ENCODE measurements at places on chromosomes 6 and 20.

DNA sequence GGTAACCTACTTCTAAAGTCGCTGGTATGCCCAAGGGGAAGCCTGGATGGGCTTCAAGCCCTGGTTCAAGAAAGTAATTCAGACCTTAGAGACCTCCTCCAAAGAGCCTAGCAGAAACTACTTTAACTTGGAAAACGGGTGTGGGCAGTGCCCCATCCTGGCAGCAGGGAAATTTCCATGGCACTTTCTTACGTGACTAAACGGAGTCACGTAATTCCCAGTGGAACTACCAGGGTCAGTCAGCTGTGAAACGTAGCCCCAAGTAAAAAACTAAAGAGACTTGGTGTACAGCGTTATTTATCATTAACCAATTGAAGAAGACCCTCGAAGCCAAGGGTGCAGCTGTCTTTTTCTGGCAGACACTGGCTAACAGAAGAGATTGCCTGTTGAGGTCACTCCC is 114.0 kb downstream of the RCAN2 start:
- no peak for DNase-seq

DNA sequence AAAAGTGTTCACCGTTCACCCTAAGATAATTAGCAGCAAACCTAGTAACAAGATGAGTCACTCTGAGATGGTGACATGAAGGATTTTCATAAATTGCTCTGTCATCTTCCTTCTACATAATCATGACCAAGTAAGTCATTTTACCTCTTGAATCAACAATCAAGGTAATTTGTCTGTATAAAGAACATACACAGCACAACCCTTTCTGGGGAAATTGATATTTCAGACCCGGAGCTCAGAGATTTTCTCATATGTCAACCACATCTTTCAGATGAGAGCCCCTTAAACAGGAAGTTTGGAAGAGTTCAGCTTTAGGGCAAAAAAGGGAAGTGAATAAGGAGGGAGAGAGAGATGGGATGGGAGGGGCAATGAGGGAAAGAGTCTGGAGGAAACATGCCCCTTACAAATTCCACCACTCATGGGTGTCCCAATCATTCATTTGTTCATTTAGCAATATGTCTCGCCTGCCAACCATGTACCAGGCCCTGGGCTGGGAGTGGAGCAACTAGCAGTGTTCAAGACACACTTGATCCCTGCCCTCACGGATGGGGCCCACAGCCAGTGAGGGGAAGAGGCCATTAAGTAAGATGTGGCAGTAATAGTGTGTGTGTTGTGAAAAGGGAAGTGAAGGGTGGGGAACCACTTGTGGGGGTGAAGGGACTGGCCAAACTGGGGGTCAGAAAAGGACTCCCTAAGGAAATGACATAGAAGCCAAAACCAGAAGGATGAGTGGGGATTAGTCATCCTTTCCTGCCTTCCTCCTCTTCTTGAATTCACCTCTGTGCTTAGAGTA is 190.9 kb downstream of the MAFB start:
- DNase-seq, result peak; percentile 86

- no peak for DNase-seq
Observed at GRCh38 chr6:24919056-24919892, 16.5 kb downstream of the RIPOR2 start.

DNA sequence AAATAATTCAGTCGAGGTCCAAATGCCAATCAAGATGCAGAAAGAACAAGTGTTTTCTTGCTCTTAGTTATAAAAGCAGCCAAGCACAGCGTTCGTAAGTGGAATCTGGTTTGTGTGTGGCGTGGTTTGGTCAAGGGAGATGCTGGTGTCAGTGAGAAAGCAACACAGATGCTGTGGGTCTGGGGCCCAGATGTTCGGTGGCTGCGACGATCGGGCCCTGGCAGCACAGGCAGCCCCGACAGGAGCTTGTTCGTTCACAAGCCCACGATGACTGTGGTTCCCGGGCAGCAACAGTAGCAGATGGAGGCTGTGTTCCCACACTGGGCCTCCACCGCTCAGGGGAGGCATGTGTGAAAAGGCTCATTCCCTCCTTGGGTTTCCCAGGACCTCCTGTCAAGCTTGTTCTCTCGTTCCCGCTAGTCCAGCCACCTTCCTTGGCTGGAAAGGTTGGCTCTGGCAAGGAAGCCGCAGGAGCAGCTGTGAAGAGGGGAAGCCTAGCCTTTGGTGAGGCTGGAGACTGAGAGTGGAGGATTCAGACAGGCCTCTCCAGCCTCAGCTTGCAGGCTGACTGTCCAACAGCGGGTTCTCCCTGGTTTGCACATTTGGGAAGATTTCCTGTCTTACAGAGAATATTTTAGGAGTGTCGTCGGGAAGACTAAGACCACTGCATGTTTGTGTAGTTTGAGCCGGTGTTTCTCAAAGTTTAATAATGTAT is 304.7 kb downstream of the QKI start:
- DNase-seq, result no peak

DNA sequence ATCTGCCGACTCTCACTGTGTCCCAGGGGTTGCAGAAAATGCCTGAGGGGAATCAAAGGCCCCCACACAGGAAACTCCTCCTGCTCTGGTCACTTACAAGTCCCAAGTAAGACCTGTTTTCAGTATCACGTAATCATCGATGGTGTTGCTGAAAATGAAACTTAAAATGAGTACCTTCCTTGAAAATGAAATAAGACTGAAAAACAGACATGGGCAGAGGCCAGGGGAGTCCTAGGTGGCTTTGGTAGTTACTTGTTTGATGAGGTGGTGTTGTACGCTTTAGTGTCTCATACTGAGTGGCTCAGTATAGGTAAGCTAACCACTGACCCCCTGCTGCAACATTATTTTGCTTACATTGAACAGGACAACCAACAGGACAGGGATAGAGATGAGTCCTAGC is 43.0 kb upstream of the SYNCRIP start:
- DNase-seq, result no peak

DNA sequence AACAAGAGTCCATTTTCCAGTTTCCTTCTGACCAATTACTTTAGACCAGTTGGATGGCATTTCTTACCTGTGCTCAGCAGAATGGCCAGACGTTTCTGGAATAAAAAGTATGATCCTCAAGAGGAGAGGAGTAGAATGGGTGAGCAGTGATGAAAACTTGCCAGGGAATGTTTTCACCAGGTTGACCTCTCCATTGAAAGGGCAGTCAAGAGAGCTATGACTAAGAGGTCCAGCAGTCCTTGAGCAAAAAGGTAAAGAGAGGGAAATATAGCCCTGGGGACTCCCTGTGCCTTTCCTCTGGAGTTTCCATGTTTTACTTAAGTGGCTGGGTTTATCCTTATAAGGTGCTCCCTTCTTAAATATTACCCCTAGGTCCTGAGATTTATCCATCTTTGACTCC is 210.9 kb downstream of the TBX18 start:
- no peak for DNase-seq

- DNase-seq, result no peak
Observed at GRCh38 chr6:14831937-14832336, 413.9 kb upstream of the JARID2 start.

DNA sequence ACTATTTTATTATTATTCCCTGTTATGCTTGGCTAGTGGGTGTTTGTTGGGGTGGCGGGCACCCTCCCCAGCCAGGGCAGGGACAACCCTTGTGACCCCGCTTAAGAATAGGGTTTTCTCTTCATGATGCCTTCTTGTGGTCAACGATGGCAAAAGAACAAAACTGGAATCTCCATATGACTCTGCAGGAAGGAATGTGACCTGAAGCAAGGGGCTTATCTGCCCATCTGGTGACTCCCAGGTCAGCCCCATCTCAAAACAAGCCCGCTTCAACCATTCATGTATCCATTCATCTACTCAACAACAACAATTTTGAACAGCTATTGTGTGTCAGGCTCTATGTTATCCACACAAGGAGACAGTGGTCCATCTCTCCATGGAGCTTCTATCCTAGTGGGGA is 30.9 kb upstream of the TGM6 start:
- no peak for DNase-seq

DNA sequence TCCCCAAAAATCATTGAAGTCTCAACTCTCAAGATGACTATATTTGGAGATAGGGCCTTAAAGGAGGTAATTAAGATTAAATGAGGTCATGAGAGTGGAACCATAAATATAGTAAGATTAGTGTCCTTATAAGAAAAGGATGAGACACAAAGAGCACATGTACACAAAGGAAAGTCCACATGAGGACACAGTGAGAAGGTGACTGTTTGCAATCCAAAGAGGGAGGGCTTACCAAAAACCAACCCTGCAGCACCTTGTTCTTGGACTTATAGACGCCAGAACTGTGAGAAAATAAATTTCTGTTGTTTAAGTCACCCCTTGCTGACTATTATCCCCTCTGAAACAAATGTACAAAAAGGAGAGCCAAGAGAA is 150.4 kb upstream of the SMLR1 start:
- no peak for DNase-seq

DNA sequence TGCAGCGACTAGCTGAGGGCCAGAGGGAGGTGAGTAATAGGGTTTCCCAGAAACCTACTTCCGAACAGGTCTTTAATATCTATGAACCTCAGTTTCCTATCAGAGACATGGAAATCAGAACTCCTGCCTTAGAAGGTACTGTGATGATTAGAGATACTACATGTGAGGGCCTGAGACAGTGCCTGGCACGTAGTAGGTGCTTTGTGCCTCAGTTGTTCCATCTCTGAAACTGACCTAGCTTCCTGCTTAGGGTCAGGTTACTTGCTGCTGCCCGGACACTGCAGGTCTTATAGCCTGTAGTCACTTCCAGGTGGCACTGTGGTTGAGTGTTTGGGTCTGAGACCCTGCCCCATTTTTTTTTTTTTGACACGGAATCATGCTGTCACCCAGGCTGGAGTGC is 20.9 kb downstream of the RAB44 start:
- DNase-seq, result no peak

DNA sequence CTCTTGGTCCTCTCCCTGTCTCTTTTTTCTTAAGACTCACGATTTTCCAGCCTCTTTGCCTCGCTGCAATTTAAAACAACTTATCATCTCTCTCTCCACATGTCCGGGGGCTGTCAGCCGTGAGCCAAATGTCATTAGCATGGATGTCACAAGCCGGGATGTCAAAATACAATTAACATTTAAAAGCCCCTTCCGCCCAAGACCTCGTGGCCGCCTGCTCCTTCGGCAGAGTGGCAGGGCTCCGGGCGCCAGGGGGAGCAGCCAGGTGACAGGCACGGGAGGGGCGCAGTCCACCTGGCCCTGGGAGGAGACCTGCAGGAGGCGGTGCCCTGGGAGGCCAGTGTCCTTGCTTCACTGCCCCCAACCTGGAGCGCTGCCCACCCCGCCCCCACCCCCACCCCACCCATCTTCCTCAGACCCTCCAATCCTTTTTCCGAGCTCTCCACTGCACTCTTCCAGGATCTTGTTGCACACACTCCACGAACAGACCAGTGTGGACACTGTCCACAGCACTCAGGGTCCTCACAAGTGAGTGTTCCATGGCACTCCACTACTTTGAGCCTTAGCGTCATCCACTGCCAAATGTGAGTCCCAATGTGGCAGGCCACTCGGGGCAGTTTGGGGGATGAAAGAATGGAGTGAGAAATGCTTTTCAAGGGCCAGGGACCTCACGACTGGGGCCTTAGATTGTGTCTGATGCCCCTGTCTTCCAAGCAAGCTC is 5.6 kb upstream of the GRM4 start:
- DNase-seq, result no peak

GRCh38 chr20:54051068-54051467 is 19.3 kb downstream of the BCAS1 start:
- DNase-seq, result no peak

GRCh38 chr20:884983-885952 is 30.9 kb downstream of the ANGPT4 start:
- no peak for DNase-seq

GRCh38 chr20:63220696-63221399 is 4.9 kb upstream of the YTHDF1 start:
- no peak for DNase-seq

GRCh38 chr6:127841811-127842210 is 59.0 kb downstream of the THEMIS start:
- DNase-seq, result no peak

- no peak for DNase-seq
Observed at GRCh38 chr6:10557913-10558312, 36.8 kb downstream of the GCNT2 start.

GRCh38 chr6:157755032-157755745 is 67.9 kb upstream of the SNX9 start:
- DNase-seq, result no peak

DNA sequence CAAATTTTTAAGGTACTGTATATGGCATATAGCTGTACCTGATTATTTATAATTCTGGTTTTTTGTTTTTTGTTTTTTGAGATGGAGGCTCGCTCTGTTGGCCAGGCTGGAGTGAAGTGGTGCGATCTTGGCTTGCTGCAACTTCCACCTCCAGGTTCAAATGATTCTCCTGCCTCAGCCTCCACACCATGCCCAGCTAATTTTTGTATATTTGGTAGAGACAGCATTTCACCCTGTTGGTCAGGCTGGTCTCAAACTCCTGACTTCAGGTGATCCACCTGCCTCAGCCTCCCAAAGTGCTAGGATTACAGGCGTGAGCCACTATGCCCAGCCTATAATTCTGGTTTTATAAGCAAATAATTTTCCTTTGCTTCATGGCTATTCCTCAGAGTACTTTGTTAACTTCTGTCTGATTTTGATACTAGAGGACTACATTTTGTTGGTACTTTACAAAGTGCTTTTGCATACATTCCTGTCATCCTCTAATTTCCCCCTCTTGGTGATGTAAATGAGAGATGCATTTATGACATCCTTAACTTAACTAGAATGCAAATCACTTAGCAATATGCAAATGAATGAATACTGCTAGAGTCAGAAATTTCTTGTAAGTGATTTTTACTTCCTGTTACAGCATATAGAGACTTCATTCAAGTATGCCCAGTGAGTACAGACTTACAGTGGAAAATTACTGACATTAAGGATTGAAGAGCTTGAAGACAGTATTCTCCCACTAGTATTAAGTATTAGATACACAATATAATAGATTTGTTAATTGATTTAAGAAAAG is 35.7 kb upstream of the ARID1B start:
- DNase-seq, result no peak

GRCh38 chr6:73139681-73140383 is 85.5 kb downstream of the KHDC1L start:
- DNase-seq, result no peak

DNA sequence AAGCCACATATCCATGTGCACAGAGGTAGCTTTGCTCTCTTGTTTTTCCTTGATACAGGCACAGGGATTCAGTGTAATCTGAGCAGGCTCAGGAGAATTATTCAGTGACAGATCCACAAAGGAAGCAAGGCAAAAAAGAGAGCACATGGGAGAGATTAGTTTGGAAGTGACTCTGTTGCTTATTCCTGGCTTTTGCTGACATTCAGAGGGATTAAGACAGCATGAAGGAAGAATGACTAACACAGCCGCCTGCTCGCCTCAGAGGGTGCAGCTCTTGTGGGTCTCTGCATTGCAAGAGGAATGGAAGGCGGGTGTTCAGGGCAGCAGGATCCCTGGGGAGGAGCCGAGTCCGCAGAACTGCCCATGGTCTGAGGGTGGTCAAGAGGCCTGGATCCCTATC is 203.4 kb upstream of the KCNQ5 start:
- DNase-seq, result no peak

- peak; percentile 90 for DNase-seq
Observed at GRCh38 chr6:11207199-11207968, 25.1 kb downstream of the NEDD9 start.

- DNase-seq, result no peak
Observed at GRCh38 chr6:167528239-167528638, 203.4 kb downstream of the TTLL2 start.

All from SIG-M5 (cell line).